ENCODE measurements at places on chromosomes 6 and 20. TPM values are rescaled to one million over a fixed set of nuclear protein-coding genes. Genes with fewer than 3 reads are reported as not detected.

DNA sequence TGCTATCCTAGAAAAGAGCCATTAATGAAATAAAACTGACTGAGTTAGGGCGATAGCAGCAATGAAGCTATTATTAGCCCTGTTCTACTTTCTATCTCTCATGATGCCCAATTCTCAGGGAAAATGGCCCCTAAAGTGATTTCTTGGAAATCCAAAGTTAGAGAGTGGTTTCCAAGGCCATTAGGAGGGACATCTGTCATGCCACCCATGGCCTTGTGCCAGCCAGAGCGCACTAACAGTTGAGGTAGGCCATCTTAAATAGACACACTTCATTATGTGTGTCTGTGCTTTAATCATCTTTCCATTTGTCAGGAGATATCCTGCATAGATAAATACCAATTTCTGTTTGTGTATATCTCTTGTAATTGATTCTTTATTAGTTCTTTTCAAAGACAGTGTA lies 261.6 kb downstream of the NRN1 start:
- DNase-seq: no peak

DNA sequence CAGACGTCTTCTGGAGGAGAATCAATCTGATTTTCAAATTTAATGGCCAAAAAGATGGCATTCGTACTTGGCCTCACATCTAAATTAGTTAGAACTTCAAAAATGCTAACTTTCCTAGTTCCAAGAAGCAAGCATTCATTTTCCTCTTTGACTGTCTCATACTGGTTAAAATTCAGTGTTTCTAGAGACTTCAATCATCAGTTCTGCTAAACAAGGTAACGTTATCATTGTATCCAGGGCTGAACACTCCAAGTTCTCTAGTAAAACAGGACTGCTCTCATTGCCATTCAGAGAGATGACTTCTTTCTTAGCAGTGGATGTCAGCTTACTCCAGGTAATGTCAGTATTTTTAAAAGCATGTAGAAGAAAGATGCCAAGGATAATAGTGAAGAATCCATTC lies 34.6 kb upstream of the ENTPD6 start:
- no peak for DNase-seq

GRCh38 chr6:117142995-117143394 lies 122.4 kb upstream of the VGLL2 start:
- no peak for DNase-seq

Gene GGTLC1
- total RNA-seq: not detected

GRCh38 chr6:148817689-148818088 lies 70.9 kb downstream of the UST start:
- no peak for DNase-seq

Gene SEMG1
- total RNA-seq: not detected

GRCh38 chr20:13355411-13355810 lies 134.3 kb downstream of the ISM1 start:
- DNase-seq: no peak

- no peak for DNase-seq
These were observed 9.3 kb downstream of the DUSP15 start for GRCh38 chr20:31861135-31861384.

Gene ROS1
- not detected for total RNA-seq

GRCh38 chr6:151490996-151491395 lies 2.8 kb upstream of the CCDC170 start:
- DNase-seq: no peak

Gene SYCP2
- 11.9 TPM for total RNA-seq

Gene MAP3K4
- 50.9 TPM for total RNA-seq

GRCh38 chr6:164252948-164253347 lies 838.4 kb downstream of the QKI start:
- DNase-seq: no peak

DNA sequence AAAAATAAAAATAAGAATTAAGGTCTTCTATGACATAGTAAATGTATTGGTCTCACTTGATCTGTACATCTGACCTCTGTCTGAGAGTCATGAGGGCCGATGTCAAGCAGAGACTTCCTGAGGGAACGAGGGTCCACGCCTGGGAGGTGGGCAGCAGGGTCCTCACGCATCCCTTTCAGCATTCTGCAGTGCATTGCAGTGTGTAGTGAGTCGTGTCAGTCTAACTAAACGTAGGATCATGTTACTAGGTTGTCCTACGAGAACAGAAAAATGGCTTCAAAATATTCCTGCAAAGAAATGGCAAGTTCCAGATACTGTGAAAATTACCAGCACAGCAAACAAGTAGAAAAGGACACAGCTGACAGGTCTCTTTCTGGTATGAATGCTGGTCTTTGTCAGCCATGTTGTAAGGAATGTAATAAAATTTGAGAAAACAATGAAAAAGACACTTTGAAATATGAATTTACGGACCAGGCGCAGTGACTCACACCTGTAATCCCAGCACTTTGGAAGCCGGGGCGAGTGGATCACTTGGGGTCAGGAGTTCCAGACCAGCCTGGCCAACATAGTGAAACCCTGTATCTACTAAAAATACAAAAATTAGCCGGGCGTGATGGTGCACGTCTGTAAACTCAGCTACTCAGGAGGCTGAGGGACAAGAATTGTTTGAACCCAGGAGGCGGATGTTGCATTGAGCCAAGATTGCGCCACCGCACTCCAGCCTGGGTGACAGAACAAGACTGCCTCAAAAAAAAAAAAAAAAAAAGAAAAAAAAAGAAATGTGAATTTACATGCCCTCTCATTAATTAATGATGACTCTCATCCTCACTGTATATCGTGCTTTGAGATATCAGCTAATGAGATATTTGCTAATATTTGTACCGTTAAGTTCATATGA lies 2.4 kb upstream of the AHCY start:
- no peak for DNase-seq

DNA sequence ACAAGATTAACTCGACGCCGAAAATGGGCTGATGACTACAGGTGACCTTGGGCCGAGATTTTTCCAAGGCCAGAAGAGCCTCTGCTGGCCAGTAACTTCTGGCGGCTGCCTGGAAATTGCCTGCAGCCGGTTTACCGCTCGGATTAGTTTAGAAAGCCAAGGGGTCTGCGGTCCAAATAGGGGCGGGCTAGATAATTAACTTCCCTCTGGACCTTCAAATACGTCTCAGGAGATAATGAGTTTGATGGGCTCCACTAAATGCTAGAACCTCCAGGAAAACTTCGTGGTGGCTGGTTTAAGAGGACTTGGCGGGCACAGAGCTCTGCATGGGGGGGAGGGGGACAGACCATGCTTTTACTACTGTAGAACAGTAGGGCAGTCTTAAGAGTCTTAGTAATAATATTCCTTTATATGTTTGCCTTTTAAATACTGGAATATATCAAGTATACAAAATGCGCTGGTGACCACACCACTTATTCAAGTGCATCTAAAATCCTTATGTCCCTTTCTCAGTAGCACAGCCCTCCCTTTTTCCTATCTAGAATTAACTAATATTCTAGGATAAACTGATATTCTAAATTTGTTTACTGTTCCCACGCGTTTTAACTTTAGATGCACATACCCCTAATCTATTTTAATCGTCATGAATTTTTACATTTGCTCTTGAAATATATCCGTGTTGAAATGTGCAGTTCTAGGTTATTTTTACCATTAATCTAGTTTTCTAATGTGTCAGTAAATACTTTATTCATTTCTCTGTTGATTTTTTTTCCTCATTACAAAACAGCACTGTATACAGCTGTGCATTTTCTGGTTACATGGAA lies 107.5 kb upstream of the PRSS16 start:
- DNase-seq: no peak

Gene NRSN2
- 14.7 TPM for total RNA-seq

Gene COL9A3
- 0.31 TPM for total RNA-seq

DNA sequence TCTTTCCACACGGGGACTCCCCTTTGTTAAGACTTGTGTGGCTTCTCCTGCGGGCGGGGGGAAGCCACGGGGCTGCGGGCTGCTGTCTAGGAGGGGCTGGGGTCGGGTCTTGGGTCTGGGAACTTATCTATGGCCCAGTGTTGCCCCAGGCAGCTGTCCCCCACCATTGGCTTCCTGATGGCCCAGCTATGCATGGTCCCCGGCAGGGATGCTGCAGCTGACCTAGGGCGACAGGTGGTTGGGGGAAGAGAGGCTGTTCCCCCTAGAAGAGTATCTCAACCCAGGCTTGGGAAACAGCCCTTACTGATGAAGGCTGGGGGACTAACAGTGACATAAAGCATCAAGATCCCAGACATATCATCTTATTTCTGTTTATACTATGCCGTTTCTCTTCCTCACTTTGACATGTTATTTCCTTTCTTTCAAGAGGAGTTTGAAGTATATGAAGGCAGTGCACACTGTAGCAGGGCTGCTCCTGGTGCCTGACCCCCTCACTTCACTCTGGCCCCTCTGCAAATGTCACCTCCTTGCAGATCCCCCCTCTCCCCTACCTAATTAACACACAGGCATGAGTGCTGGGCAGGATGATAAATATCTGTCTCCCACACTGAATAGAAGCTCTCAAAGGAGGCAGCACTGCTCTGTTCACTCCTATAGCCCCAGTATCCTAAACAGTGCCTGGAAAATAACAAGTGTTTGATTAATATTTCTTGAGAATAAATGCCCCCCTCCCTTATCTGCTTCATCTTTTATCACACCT lies 87.0 kb downstream of the HIVEP2 start:
- DNase-seq: no peak

Gene GRM1
- not detected for total RNA-seq

- DNase-seq: no peak
These were observed 35.8 kb upstream of the LGSN start for GRCh38 chr6:63355632-63356031.
